A549 treated with AZD2906 at 1 μM for 4 hours (cell line): ENCODE measurements at places on chromosomes 13 and 19. TPM values are rescaled to one million over a fixed set of nuclear protein-coding genes. Genes with fewer than 3 reads are reported as not detected.

Gene MRPL54
- 60.9 to 76.7 TPM (median 62.8 TPM) in 5 replicates for total RNA-seq

Gene INTS6
- 8.9 to 11.1 TPM (median 9.8 TPM) in 5 replicates for total RNA-seq

Gene LILRB2
- 0.08 to 0.17 TPM (median 0.09 TPM) in 4 of 5 replicates, not detected in the other for total RNA-seq

Gene PSG1
- 0.16 to 0.40 TPM (median 0.21 TPM) in 5 replicates for total RNA-seq

Gene GPATCH1
- 12.7 to 14.8 TPM (median 13.4 TPM) in 5 replicates for total RNA-seq

Gene GPR4
- 0.15 to 0.66 TPM (median 0.22 TPM) in 5 replicates for total RNA-seq

Gene TUBB4A
- 6.7 to 7.3 TPM (median 7.0 TPM) in 5 replicates for total RNA-seq

Gene CYP2A7
- not detected in 5 replicates for total RNA-seq

Gene S1PR5
- 0.97 to 1.5 TPM (median 1.4 TPM) in 5 replicates for total RNA-seq

Gene TTC9B
- 0.20 to 0.61 TPM (median 0.49 TPM) in 5 replicates for total RNA-seq

Gene LAIR2
- not detected in 5 replicates for total RNA-seq

Gene PPAN
- 38.9 to 56.7 TPM (median 51.1 TPM) in 5 replicates for total RNA-seq

Gene KIR3DL1
- total RNA-seq = not detected in 5 replicates

Gene CCNA1
- 0.29 to 0.59 TPM (median 0.34 TPM) in 5 replicates for total RNA-seq

Gene C5AR1
- total RNA-seq = 1.1 to 2.9 TPM (median 2.2 TPM) in 5 replicates

Gene ZNF578
- total RNA-seq = not detected in 5 replicates

Gene ZNF546
- total RNA-seq = 2.0 to 2.3 TPM (median 2.2 TPM) in 5 replicates

Gene PROZ
- not detected in 5 replicates for total RNA-seq

Gene PRSS57
- 0.17 to 0.18 TPM in 2 of 5 replicates, not detected in the others for total RNA-seq

Gene PINLYP
- total RNA-seq = 0.10 to 0.15 TPM (median 0.11 TPM) in 3 of 5 replicates, not detected in the others

Gene FAM124A
- 2.1 to 2.6 TPM (median 2.3 TPM) in 5 replicates for total RNA-seq

Gene OVOL3
- total RNA-seq = 0.19 to 0.32 TPM (median 0.29 TPM) in 4 of 5 replicates, not detected in the other

Gene FPR2
- not detected in 5 replicates for total RNA-seq

Gene PLPPR3
- 3.1 to 5.0 TPM (median 4.7 TPM) in 5 replicates for total RNA-seq

Gene GIPR
- total RNA-seq = 2.0 to 3.3 TPM (median 2.9 TPM) in 5 replicates

Gene ADGRE3
- not detected in 5 replicates for total RNA-seq

Gene KIR3DL2
- not detected in 5 replicates for total RNA-seq

Gene SOX1
- total RNA-seq = not detected in 5 replicates

Gene TEX26
- not detected in 5 replicates for total RNA-seq

Gene CACNG7
- 5.7 to 8.7 TPM (median 8.1 TPM) in 5 replicates for total RNA-seq

Gene PTPRH
- total RNA-seq = 2.8 to 4.5 TPM (median 3.7 TPM) in 5 replicates

Gene MRI1
- total RNA-seq = 8.9 to 13.3 TPM (median 12.2 TPM) in 5 replicates

Gene KLK6
- 0.15 to 0.54 TPM (median 0.22 TPM) in 5 replicates for total RNA-seq

Gene ARHGAP35
- total RNA-seq = 24.5 to 30.3 TPM (median 28.2 TPM) in 5 replicates

Gene TYROBP
- total RNA-seq = not detected in 5 replicates
